ENCODE measurements at places on chromosomes 2 and 18. TPM values are rescaled to one million over a fixed set of nuclear protein-coding genes. Genes with fewer than 3 reads are reported as not detected.
A peak's percentile ranks its signal among the peaks of the same experiment; 100 is the strongest.

DNA sequence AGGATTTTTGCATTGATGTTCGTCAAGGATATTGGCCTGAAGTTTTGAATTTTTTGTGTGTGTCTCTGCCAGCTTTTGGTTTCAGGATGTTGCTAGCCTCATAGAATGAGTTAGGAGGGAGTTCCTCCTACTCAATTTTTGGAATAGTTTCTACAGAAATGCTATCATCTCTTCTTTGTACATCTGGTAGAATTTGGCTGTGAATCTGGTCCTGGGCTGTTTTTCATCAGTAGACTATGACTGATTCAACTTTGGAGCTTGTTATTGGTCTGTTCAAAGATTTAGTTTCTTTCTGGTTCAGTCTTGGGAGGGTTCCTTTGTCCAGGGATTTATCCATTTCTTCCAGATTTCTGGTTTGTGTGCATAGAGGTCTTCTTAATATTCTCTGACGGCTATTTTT lies 166.7 kb downstream of the ST6GAL2 start:
- no peaks in the 10 kb centered on the region for H3K36me3 ChIP-seq
- no peak overlapping the region for H3K27ac ChIP-seq
- DNase-seq = no peak
- H3K4me3 ChIP-seq = no peak overlapping the region
- no peaks in the 10 kb centered on the region for H3K27me3 ChIP-seq

DNA sequence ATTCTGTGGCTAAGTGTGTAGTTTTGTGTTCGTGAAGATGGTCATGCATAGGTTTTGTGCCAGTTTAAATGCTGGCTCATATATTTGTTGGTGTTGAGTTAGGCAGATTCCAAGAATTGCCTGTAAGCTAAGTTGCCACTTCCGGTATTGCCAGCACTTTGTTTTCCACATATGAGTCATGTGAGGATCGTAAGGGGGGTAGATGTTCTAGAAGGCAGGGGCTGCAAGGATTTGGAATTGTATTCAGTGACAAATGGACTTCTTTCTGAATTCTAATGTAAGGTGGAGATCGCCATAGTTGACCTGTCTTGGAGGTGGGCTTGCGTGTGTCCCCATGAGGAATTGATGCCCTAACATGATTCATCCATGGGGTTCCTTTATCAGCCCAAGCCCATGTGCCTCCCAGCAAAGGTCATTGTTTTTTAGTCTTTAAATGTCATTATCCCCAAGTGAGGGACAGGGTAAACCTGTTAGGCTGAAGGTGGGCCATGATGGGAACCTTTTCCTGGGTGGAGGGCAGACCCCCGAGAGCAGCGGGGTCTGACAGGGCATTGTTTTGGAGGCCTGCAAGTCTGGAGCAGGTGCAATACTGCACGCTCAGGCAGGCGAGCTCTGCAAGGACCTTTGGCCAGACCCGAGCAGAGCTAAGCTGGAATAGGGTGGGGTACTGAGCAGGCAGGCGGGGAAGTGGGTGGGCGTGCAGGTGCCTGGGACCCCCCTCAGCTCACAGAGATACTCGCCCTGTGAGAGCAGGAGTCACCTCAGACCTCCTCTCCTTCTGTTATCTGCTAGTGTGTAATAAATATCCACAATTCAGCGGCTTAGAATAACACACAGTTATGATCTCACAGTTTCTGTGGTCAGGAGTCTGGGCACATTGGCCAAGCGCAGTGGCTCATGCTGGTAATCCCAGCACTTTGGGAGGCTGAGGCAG lies 77.4 kb downstream of the LRRFIP1 start:
- no peaks in the 10 kb centered on the region for H3K27me3 ChIP-seq
- no peak overlapping the region for H3K4me3 ChIP-seq
- peaks cover 20% of the 10 kb centered on the region for H3K4me1 ChIP-seq
- no peak for DNase-seq
- H3K27ac ChIP-seq = peak overlapping the region; percentile 17
- no peaks in the 10 kb centered on the region for H3K36me3 ChIP-seq

GRCh38 chr2:31329081-31329625 lies 85.4 kb downstream of the XDH start:
- H3K4me1 ChIP-seq = no peaks in the 10 kb centered on the region
- H3K27me3 ChIP-seq = no peaks in the 10 kb centered on the region
- H3K27ac ChIP-seq = no peak overlapping the region
- no peak for DNase-seq
- H3K36me3 ChIP-seq = no peaks in the 10 kb centered on the region

- H3K27ac ChIP-seq = no peak overlapping the region
- no peak overlapping the region for H3K4me3 ChIP-seq
- no peak for DNase-seq
- H3K36me3 ChIP-seq = no peaks in the 10 kb centered on the region
- H3K27me3 ChIP-seq = no peaks in the 10 kb centered on the region
- H3K4me1 ChIP-seq = peaks cover 7% of the 10 kb centered on the region
Observed at GRCh38 chr2:11305338-11305737, 39.1 kb downstream of the ROCK2 start.

SIX3 gene
- not detected for total RNA-seq

Data from Caco-2 (cell line).